ENCODE measurements at places on chromosomes 1 and 21.

DNA sequence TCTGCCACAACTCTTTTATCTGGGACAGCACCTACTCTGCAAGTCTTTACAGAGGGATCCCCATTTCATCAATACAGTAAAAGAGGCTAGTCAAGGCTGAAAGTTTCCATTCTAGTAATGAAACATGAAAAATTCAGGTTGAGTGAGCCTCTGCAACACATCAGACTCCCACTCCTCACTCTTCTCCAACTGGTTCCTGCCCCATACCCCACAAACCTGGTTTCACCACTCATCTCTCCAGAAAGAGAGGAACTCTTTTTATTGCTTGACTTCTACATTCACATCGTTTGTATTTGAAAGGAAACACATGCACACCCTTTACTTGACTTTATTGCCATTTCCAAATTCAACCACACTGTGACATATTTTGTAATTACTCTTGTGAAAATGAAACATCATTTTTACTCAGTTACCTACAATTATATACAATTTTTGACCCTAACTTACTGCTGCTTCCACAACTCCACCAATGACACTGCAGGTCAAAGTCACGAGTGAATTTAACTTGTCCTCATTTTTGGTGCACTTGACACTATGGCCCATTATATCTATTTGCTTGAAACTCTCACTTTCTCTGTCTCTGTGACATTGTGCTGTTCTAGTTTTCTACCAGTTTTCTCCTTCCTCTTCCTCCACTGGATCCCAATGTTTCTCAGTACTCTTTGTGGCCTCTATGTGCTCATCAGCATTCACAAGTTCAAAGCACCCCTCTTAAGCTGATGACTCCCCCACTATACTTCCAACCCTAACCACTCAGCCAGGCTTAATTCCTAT, 8.0 kb downstream of the STX6 start:
- DNase-seq = no peak

DNA sequence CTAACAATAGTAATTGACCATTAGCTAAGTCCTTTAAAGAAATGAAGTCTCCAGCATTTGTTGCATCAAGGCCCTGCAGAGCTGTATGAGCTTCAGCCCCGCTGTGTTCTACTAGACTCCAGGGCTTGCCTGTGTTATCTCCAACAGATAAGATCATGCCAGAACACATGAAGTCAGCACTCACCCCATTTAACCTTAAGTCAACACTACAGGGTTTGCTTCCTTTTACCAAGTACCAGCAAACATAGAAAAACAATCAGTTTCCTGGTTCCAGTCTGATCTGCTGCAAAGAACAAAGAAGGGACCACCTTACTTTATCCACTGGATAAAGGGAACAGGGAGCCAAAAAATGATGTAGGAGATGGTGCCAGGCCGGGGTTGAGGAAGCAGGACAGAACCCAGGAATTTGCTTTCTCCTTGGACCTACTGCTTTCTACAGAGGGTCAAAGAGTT, 41.3 kb upstream of the ENAH start:
- peak; percentile 17 for DNase-seq

DNA sequence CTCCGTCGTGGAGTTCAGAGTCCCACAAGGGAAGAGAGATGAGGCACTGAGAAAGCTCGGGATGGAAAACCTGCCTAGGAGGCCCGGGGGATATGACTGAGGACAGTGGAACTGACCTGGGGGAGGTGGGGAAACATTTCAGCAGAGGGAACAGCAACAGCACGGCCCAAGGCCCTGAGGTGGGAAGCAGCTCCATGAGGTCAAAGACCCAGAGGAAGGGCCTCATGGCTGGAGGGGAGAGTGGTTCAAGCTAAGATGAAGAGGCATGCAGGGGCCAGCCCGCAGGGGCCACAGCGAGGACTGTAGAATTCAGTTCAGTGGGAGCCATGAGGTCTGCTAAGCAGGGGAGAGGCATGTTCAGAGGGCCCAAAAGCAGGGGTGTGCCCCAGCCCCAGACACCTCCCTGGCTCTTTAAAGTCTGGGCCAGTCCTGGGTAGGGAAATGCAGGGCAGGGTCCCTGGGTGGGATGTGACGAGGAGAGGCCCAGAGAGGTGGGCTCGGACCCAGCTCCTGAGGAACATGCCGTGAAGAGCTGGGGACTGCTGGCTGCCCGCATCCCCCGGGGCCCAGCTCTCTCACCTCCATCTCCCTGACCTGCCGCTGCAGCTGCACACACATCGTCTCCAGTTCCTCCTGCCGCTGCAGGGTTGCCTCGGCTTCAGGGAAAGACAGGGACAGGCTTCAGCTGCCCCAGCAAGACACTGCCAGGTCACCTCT, 9.9 kb downstream of the UBXN11 start:
- no peak for DNase-seq

DNA sequence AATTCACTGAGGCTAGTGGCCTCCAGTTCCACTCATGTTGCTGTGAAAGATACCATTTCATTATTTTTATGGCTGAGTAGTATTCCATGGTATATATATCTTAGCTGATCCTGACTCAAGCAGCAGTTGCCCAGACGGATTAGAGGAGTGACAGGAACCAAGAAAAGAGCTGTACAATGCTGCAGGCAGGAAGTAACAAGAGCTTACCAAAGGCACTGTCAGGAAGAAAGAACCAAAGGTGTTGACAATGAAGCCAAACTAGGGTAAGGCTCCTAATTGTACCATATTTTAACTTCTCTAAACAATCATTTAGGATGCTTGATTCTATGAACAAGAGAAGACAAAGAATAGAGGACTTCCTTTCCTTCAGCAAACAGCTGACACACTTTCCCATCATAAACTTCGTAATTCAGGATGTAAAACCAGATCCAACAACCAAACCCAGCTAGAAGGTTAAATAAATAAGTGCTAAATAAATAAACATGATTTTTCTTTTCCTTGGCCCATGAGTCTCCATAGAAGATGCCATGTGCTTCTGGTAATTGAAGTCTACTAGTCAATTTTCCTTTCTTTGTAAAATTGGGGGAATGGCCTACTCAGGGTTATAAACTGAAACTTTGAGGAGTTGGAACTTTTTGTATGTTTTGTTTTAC, 248.2 kb upstream of the SGIP1 start:
- no peak for DNase-seq

DNA sequence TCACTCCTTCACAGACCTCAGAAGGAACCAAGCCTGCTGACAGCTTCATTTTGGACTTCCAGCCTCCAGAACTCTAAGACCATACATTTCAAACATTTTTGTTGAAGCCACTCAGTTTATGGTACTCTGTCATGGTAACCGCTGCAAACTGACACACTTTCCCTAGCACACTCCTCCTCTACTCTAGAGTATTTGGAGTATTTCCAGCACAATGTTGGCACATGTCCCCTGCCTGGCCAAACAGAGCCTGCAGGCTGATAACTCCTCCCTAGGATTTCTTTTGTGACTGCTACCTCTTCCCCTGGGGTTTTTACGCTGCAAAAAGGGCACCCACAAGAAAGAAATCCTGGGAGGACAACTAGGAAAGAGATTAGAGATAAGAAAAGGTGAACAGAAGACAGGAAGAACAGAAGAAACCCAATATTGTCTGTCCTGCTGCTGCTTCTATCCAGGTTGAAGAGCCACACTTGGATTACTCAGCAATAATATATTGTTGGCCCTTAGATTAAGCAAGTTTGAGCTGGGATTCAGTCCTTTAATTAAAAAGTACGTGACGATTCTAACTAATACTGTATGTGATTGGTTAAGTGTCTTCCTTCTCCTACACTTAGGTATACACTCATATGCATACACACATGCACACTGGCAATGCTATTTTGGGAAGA, 844.1 kb downstream of the LTN1 start:
- DNase-seq = no peak

GRCh38 chr1:210189426-210189825, 43.2 kb upstream of the SERTAD4 start:
- DNase-seq = no peak

- DNase-seq = peak; percentile 70
These were observed 135.7 kb upstream of the TIAM1 start for GRCh38 chr21:31479714-31480113.

- DNase-seq = no peak
These were observed 15.7 kb downstream of the ZFYVE9 start for GRCh38 chr1:52157582-52157981.

- no peak for DNase-seq
These were observed 188.6 kb downstream of the FCRL5 start for GRCh38 chr1:157363660-157364140.

DNA sequence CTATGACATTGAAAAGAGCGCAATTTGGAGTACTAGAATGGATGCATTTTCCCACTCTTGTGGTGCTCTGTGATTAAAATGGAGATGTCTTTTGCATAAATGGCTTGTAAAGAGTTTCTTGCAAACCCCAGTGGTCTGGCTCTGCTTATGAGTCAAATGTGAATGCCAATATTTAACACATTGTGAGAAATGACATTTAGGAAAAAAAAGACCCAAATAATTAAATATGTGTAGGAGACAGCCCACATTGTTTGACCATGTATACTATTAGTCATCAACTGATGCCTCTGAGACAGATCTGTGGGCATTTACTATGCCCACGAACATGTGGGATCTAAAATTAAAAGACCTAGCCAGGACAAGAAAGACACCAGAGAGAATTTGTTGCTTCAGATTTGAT, 22.2 kb upstream of the RUNX1 start:
- no peak for DNase-seq

DNA sequence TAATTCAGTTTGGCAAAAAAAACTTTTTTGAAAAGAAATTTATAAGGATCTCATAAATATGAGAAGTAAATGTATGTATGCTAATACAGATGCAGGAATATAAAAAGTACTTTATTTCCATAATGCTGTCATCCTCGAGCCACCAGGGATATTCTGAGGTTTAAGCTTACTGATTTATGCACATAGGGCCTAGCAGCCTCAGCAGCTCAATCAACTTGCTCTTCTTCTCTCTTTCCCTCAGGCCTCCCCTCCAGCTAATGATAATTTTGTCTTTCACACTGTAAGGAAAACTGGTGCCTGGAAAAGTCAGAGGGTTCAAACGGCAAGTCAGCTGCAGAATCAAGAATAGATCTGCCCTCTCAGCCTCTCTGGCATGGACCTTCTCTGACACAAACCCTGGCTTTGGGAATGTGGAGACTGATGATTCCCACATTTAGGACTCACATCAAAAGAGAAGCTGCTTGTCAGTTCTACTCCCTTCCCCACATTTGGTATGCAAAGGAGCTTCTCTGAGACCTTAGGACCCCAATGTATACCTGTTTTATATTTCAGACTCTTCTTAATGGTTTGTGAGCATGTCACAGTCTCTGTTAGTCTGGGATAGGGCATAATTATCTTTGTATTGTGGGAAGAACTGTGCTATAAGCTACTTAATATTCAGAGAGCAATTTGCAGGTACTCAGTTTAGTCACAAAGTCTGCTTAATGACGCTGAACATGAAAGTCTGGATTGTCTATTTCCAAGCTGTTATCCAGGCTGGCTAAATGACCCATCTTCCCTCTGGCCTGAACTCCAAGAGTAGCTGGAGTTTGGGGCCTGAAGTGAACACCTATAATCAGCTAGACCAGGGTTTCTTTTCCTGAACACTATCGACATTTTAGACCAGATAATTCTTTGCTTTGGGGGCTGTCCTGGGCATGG, 52.1 kb upstream of the DIPK1A start:
- DNase-seq = no peak

DNA sequence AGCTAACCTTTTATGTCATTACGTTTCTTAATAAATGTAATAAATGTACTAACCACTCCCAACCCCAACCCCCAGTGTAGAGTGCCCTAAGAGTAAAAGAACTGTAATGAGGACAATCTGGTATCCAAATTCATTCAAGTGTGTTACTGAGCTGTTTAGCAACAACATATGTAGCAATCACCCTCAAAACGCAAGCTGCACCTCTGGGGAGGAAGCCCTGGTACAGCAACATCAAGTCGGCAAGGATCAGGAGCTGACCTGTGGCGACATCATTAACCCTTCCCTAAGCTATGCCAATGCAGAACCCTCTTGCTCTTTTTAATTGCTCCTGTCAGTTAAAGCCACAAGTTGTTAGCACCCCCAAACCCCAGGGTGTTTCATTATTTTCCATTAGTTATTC, 47.1 kb downstream of the STX6 start:
- DNase-seq = no peak

DNA sequence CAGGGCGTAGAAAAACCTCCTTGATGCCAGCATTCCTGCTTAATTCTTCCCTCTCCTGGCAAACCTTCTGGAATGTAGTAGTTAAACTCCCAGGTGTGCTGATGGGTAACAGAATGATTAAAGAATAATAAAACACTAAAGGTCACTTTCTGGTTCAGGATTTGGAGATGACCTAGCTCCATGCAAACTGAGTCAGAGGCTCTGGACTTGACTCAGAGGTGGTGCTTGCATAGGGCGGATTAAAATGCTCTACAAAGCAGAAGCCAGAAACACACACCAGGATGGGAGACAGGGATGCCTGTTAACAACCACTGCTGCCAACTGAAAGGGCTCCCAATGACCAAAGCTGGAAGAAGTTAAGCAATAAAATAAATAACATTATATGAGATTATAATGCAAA, 41.5 kb downstream of the KRTAP19-8 start:
- no peak for DNase-seq

GRCh38 chr1:65221638-65222339, 73.8 kb downstream of the AK4 start:
- peak; percentile 3 for DNase-seq

DNA sequence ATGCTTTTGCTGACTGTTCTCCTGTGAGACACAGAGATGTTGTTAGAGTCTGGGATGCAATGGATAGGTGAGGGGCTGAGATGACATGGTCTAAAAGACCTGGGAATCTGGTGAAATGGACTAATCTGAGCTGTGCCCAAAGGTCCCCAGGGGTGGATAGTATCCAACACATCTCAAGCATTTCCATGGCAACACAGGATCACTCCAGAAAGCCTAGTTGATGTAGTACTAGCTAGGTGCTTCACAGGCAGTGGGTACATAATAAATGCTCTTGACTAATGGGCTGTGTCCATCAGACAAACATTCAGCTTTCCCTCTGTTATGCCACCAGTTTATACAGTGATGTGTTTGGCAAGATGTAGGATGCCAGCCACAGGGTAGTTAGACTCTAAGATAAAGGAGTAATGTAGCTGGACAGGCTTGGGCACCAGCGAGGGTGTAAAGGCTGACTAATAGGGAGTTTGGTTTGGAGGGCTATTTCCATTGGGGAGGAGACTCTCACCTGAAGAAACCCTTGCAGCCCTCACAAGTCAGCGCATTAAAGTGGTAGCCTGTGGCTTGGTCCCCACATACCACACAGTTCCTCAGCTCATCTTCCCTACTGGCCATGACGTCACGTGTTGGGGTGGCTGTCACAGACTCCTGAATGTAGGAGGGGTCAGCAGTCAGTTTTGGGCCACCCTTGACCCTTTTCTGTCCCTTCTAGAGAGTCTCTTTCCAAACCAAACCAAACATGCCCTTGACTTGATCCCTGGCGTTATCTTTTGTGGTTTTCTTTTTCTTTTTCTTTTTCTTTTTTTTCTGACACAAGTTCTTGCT, 1.8 kb downstream of the NR1I3 start:
- DNase-seq = no peak

Data from NCI-H748 treated with DMSO at 0.1 percent for 48 hours (cell line).